ENCODE measurements at places on chromosomes 11 and 22.

DNA sequence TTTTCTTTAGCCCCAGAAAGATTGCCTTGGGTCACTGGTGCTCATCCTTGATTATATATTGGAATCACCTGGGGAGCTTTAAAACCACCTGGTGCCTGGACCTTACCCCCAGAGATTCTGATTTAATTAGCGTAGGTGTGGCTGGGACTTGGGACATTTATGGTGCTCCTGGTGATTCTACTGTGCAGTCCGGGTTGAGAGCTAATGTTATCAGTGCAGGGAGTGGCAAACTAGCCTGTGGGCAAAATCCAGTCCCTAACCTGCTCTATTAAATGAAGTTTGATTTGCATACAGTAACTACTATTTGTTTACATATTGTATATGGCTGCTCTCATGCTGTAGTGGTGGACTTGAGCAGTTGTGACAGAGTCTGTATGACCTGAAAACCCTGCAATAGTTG is 134.0 kb upstream of the SORL1-AS1 start:
- no peak for DNase-seq

- peak; percentile 40 for DNase-seq
Measured at GRCh38 chr22:40024201-40025061, 29.7 kb downstream of the FAM83F start.

GRCh38 chr22:37562049-37562875 is 2.0 kb downstream of the CDC42EP1 start:
- no peak for DNase-seq

DNA sequence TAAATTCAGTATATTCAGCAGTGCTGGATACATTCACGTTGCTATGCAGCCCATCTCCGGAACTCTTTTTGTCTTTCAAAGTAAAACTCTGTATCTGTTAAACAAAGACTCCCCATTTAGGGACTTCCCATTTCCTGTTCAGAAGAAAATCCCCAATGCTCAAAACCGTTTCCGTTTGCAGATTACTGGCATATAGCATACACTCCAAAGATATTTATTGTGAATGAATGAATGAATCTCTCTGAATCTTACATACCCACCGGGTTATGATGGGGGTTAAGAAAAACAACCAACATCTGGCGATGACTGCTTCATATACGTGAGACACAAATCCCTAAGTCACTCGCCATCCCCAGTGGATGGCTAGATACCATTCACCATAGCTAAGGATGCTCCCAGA is 1.6 kb downstream of the THY1 start:
- no peak for DNase-seq

GRCh38 chr11:121071846-121072450 is 29.1 kb upstream of the TECTA start:
- DNase-seq = no peak

- DNase-seq = no peak
Measured at GRCh38 chr22:27685515-27685914, 116.0 kb downstream of the MN1 start.

DNA sequence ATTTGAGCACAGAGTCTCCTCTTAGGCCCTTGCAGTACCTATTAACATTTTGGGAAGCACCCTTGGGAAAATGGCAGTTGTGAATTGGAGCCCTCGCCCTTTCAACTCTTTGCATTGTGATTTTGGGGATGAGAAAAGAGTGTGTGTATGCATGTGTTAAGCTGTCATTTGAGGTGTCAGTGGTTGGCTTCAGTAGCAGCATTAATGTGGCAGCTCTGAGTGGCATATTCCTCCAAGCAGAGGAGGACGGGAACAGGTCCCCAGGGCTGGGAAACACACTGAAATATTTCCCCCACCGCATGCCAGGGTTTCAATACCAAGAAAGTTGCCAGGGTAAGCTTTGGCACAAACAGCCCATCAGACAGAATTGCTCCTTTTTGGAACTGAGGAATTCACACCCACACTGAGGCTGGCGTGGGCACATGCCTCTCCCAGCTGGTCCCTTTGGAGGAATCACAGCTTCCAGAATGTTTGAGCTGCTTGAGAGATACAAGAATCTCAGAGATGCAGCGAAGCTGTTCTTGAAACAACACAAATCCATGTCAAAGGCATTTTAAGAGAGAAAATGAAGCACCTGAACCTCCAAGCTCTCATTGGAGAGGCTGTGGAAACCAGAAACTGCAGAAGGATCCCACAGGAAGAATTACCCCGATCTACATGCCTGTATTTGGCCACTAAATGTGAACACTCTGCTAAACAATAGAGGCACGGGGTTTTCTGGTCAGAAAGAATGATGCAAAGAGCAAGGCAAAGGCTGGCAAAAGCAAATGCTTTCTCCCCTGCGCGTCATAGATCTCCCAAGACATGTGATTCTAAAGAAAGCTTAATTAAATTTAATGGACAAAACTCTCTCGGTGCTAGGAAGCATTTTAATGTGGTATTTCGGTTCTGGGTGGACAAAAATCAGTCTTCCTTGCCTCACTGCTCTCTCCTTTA is 67.2 kb upstream of the RCN1 start:
- DNase-seq = no peak

DNA sequence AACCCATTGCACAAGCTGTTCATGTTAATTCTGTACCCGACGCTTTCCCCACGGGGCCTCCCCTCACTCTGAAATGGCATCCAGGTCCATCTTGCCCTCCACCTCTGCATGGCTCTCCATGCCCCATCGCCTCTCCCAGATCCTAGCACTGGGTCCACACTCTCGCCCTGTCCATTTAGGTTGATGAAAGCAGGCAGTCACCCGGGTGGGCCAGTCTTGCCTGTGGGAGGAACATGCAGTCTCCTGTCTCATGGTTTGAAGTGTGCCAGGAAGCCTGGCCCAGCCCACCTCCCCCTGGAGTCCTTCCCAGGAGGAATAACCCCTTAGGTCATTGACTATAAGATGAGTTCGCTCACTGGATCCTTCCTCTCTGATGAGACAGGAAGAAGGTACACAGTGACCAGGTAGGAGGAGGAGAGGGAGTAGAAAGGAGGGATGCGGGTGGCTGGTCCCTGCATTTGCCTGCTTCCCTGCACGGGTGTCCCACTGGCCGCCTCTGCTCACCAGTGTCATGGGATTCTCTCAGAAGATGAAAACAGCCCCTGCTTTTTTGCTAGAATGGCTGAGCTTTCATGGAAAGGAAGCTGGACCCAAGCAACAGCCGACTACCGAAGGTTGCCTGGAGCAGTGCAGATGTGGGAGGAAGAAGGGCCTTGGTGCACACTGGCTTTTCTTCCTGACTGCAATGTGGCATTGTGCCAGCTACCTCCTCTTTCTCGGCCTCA is 6.8 kb downstream of the TMEM121B start:
- DNase-seq = no peak
